NCI-H2081 treated with DMSO at 0.1 percent for 48 hours (cell line): ENCODE measurements at places on chromosomes 2 and 18.

DNA sequence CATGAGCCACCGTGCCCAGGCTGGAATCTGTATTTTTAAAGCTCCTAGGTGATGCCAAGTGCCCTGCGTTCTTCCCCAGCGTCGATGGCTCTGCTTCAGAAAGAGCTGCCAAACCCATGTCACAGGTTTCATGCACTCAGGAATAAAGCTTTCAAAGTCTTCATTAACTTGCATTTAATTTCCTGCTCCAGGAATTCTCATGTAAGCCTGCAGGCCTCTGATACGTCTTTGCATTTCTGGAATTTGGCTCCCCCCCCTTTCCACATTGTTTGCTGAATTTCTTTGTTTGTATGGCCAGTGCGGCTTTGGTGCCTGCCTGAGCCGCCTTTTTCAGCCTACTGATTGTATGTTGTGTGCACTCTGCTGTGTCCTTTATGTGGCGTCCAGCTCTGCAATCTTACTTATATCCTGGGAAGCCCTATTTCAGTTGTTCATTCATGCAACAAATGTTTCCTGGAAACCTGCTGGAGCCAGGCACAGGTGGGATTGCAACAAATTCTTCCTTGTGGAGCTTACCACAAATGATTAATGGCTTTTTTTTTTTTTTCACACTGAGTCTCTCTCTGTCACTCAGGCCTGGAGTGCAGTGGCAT lies 17.9 kb upstream of the OTOF start:
- no peak for DNase-seq

DNA sequence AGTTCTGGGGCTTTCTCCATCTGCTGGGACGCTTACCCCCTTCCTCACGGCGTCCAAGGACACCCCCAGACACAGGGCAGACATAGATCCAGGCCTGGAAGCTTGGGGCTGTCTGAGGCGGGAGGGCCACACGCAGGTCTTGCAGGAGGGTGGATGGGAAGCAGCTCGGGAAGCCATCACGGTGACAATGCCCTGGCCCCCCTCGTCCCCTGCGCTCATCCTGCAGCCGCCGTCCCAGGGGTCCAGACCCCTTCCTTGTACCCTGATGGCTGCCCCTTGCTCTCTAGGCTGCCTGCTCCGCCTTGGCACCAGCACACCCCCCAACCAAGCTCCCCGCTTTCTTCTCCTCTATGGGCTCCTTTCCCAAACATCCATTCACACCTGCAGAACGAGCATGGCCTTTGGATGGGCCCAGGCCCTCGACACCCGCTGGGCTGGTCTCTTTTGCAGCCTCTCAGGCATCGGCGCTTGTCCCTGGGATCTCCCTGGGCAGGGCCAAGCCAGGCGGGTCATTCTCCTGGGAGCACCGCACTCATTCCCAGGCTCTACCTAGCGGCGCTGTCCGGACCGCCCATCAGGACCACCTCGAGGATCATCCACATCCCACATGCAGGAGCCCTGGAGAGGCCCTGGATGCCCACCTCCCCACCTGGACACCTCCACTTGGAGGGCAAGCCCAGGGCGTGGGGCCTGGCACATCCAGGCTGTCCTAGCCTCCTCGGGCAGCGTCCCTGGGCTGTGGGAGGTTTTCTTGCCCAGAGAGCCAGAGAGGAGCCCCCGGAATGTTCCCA lies 274.9 kb downstream of the NDUFA10 start:
- no peak for DNase-seq

- no peak for DNase-seq
These were observed 51.8 kb upstream of the EPC2 start for GRCh38 chr2:148592791-148593190.

- no peak for DNase-seq
These were observed 46.5 kb downstream of the CUL3 start for GRCh38 chr2:224538561-224539138.

GRCh38 chr2:211367711-211368110 lies 811.3 kb downstream of the CPS1 start:
- no peak for DNase-seq

DNA sequence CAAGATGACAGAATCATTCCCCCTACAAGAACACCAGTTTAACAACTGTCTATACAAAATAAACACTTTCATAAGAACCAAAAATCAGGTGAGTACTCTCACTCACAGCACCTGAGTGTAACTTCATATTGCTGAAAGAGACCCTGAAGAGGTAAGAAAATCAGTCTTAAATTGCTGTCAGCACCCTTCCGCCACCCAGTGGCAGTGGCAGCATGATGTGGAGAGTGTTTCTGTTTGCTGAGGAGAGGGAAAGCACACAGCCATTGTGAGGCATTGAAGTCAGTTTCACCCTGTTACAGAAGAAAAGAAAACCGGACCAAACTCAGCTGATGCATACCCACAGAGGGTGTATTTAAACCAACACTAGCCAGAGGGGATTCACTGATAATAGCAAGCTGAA lies 1240.8 kb upstream of the CRIM1 start:
- no peak for DNase-seq

DNA sequence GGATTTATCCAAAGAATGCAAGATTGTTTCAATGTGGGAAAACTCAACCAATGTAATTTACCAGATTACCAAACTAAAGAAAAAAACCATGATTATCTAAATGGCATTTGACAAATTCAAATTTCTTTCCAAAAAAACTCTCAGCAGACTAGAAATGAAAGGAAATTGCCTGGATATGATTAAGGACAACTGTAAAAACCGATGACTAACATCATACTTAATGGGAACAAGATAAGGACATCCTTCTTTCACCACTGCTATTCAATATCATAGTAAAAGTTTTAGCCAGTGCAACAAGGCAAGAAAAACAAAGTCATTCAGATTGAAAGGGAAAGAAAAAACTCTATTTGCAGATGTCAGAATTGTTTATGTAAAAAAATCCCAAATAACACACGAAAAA lies 4.4 kb upstream of the CCDC150 start:
- DNase-seq: no peak

DNA sequence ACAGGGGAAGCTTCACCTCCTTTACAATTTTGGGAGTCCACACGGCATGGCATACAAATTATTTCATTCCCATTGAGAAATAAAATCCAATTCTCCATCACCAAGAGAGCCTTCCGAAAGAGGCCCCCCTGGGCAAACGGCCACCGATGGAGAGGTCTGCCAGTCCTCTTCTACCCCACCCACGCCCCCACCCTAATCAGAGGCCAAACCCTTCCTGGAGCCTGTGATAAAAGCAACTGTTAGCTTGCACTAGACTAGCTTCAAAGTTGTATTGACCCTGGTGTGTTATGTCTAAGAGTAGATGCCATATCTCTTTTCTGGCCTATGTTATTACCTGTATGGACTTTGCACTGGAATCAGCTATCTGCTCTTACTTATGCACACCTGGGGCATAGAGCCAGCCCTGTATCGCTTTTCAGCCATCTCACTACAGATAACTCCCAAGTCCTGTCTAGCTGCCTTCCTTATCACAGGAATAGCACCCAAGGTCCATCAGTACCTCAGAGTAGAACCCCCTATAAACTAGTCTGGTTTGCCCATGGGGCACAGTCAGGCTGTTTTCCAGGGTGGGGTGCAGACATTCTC lies 58.3 kb downstream of the BCL11A start:
- no peak for DNase-seq

GRCh38 chr18:24065906-24066305 lies 51.4 kb downstream of the TTC39C start:
- no peak for DNase-seq

- DNase-seq: no peak
These were observed 12.3 kb upstream of the TFCP2L1 start for GRCh38 chr2:121297217-121297830.

DNA sequence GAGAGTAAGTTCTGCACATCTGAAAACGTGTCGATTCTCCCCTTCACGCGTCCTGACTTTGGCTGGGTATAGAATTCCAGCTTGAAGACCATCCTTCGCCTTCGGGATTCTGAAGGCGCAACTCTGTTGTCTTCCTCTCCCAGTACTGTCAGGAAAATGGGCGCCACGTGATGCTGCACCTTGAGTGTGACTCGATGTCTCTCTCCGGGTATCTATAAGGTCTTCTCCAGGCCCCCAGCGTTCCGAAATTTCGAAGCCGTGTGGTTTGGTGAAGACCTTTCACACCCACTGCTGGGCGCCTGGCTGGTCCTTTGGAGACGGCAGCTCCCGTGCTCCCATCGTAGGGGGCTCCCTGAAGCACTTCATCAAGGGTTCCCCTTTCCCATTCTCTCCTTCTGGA lies 203.7 kb downstream of the HDAC4 start:
- DNase-seq: no peak

DNA sequence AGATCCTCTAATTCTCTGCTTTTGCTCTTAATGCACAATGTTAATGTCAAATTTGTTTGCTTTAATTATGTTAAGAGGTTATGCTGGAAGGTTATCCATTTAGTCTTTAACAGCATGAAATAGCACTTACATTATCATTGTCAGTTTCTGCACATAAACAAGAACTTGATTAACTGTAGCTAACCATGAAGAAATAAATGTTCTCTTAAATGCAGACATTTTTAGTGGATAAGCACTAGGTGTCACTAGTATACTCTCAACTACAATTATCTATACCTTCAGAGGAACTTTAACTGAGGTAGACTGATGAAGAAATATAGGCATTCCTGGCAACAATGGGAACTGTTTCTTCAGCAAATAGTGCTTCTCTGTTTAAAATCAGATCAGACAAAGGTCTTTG lies 178.8 kb upstream of the CHST9 start:
- no peak for DNase-seq

- DNase-seq: no peak
These were observed 59.2 kb upstream of the FZD7 start for GRCh38 chr2:201974171-201975100.

GRCh38 chr2:230668184-230668938 lies 44.3 kb upstream of the CAB39 start:
- DNase-seq: no peak

DNA sequence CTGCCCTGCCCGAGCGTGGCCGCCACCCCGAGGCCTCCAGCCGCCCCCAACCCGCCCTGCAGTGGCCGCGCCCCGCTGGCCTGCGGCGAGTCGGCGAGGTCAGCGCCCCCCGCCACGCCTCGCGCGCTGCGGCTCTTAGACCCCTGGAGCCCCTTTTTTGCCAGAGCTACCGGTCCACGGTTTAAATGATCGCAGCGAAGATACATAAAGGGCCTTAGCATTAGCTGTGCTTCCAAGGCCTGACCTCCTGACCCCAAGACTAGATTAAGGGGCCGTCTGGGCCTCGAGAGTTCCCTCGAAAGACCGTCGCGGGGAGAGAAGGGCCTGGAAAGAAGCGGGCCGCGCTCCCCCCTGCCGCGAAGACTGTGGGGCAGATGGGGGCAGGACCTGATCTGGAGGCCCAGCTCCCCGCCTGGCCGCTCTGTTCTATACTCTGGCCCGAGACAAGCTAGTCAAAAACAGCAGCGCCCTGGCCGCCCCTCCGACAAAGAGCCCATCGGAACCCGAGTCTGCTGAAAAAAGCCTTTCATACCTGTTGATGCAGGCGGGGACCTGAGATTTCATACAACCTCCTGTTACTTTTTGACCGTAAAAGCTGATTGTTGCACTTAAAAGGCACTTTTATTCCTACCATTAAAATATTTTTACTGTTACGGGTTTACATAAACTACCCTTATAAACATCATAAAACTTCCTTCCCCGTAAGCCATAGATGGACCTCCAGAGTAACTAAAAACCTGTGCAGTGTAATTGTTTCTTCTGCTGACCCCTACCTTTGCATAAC lies 68.7 kb upstream of the PSMD14 start:
- no peak for DNase-seq

- DNase-seq: no peak
These were observed 116.7 kb upstream of the AGAP1 start for GRCh38 chr2:235377176-235377575.

DNA sequence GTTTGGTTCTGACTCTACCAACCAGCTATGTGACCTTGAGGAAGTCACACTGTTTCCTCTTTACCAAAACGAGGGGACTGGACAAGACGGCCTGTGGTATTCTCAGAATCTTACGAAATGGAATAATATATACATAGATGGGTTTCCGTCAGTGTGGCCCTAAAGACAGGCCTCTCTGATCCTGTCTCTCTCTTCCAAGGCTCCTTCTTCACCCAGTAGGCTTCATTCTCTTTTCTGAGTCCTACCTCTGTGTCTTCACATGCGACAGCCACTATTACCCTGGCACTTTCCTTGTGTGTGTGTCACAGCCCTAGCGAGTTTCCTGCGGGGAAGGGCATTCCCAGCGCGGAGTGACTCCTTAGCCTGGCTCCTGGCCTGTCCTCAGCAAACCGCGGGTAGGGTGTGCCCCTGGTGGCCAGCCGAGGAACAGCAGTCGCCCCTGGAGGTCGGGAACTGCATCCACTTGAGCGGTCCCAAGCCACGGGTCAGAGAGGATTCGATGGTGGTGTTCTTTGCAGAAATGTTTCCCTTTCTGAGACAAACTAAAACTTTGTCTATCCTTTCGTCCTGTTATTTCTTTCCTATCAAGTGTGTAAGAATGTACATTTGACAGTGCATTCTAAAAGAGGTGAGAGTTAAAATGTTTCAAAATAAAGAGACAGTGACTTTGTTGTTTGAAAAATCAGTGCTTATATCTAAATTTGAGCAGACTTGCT lies 63.3 kb downstream of the RAB31 start:
- DNase-seq: no peak

GRCh38 chr2:39515273-39515896 lies 78.3 kb upstream of the MAP4K3 start:
- DNase-seq: no peak

DNA sequence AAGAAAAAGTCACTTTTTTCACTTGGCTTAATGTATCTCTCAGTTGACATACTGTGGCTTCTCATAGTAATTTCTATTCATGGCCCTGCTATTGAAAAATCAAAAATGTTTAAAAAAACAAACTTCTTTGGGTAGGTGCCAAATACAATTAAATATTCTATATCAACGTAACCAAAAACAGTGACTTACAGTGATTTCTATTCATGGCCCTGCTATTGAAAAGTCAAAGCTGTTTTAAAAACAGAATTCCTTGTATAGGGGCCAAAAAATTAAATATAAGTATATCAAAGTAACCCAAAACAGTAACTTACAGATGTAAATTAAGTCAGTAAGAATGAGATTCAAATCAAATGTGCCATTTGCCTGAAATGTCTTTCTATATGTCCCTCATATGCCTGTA lies 31.4 kb upstream of the CD302 start:
- no peak for DNase-seq

- DNase-seq: no peak
These were observed 171.5 kb upstream of the SIX2 start for GRCh38 chr2:45180779-45181178.

GRCh38 chr2:233173115-233173514 lies 78.4 kb upstream of the ATG16L1 start:
- DNase-seq: no peak

GRCh38 chr2:227079726-227080125 lies 84.3 kb downstream of the COL4A4 start:
- DNase-seq: no peak
